Central memory CD8-positive, alpha-beta T cell (primary cell): ENCODE measurements at places on chromosomes 6 and 20.
A peak's percentile ranks its signal among the peaks of the same experiment; 100 is the strongest.

DNA sequence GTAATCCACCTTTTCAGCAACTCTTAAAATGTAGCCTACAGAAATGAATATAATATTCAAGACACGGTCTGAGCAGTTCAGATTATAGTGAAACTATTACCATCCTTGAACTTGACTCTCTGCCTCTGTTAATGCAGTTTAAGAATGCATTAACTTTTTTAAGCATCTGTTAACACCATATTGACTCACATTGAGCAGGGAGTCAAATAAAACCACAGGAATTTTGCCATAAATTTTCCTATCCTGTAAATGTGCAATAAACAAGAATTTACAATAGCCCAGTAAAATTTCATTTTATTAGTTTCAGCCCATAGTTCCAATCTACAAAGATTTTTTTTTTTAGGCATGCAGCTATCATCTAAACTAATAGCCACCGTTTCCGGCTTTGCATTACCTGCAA lies 239.2 kb upstream of the DEFB112 start:
- no peaks in the 10 kb centered on the region for H3K36me3 ChIP-seq
- H3K4me1 ChIP-seq, result no peaks in the 10 kb centered on the region
- no peaks in the 10 kb centered on the region for H3K27me3 ChIP-seq

GRCh38 chr6:76701610-76702009 lies 629.1 kb upstream of the IMPG1 start:
- H3K27ac ChIP-seq, result no peak overlapping the region
- no peaks in the 10 kb centered on the region for H3K4me1 ChIP-seq
- no peak for DNase-seq
- no peak overlapping the region for H3K4me3 ChIP-seq
- no peaks in the 10 kb centered on the region for H3K27me3 ChIP-seq

- peak overlapping the region; percentile 72 for H3K27ac ChIP-seq
- no peak overlapping the region for H3K4me3 ChIP-seq
- no peaks in the 10 kb centered on the region for H3K36me3 ChIP-seq
- DNase-seq, result no peak
These were observed 82.1 kb downstream of the SLC23A2 start for GRCh38 chr20:4919047-4919704.

- no peaks in the 10 kb centered on the region for H3K36me3 ChIP-seq
- H3K4me3 ChIP-seq, result no peak overlapping the region
- DNase-seq, result no peak
- no peaks in the 10 kb centered on the region for H3K27me3 ChIP-seq
- no peak overlapping the region for H3K27ac ChIP-seq
- H3K4me1 ChIP-seq, result no peaks in the 10 kb centered on the region
These were observed 567.7 kb downstream of the ADGRB3 start for GRCh38 chr6:69202768-69203167.

- H3K4me1 ChIP-seq, result no peaks in the 10 kb centered on the region
- H3K36me3 ChIP-seq, result no peaks in the 10 kb centered on the region
- no peak overlapping the region for H3K4me3 ChIP-seq
These were observed 213.8 kb upstream of the QKI start for GRCh38 chr6:163200694-163201093.

GRCh38 chr6:77454386-77454785 lies 8.9 kb downstream of the HTR1B start:
- DNase-seq, result no peak
- no peak overlapping the region for H3K4me3 ChIP-seq

DNA sequence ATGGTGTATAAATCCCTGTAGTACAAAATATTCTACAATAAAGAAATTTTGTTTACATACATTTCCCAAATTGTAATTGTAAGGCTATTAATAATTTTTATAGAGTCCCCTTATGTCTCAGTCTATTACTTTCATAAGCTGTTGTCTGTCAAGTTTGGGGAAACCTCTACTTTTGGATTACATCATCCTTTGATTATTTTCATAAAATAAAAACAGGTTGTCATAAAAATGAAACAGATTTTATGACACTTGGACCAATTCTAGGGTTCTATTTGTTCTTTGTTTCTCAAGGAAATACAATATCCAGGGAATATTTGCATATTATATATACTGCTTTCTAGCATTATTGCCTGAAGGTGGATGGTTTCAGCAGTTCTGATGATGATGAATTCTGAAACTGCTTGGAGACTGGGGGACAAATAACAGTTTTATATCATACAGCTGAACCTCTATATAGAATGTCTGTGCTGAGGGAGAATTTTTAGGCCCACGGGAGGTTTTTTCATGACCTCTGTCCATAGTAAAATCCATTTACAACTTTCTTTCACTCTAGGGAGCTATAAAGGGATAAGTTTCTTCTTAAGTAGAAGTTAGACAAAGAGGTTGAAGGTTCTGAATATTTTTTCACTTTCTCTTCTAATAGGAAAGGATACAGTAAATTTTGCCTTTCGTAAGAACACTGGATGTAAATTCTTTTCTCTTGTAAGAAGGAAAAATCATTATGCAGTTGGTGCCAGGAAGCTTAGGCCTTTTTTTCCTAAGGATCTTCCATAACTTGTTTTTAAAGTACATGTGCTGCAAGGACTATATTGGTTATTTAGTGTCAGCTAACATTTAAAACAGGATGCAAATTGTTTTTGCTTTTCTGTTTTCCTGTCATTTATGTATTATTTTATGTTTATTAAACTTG lies 58.0 kb downstream of the CD2AP start:
- peaks cover 13% of the 10 kb centered on the region for H3K36me3 ChIP-seq
- H3K27ac ChIP-seq, result no peak overlapping the region
- no peak overlapping the region for H3K4me3 ChIP-seq
- H3K4me1 ChIP-seq, result peaks cover 7% of the 10 kb centered on the region

GRCh38 chr6:138597336-138597735 lies 98.0 kb upstream of the NHSL1 start:
- H3K27ac ChIP-seq, result no peak overlapping the region
- peaks cover 7% of the 10 kb centered on the region for H3K27me3 ChIP-seq
- DNase-seq, result no peak

DNA sequence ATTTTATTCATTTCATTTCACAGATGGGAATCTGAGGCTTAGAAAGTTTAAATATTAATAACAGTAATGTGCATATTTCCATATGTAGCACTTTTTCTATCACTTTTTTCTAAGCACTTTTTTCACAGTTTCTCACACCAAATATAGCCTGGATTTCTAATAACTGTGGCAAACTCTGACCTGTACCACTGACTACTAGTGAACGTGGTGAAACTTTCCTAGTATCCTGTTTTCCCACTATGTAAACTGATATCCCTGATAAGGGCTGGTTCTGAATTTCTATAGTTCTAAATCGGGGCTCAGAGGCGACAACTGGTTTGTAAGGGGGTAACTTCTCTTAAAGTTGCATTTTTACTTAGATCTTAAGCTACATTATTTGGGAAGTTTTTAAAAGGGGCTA lies 32.6 kb downstream of the MAP7 start:
- H3K4me3 ChIP-seq, result no peak overlapping the region
- no peaks in the 10 kb centered on the region for H3K36me3 ChIP-seq
- H3K27ac ChIP-seq, result no peak overlapping the region
- H3K4me1 ChIP-seq, result no peaks in the 10 kb centered on the region

GRCh38 chr20:45452238-45452637 lies 17.3 kb upstream of the WFDC2 start:
- no peaks in the 10 kb centered on the region for H3K36me3 ChIP-seq
- H3K27ac ChIP-seq, result no peak overlapping the region
- H3K4me1 ChIP-seq, result peaks cover 6% of the 10 kb centered on the region
- DNase-seq, result no peak
- H3K27me3 ChIP-seq, result no peaks in the 10 kb centered on the region
